ENCODE measurements at places on chromosomes 11 and 22. TPM values are rescaled to one million over a fixed set of nuclear protein-coding genes. Genes with fewer than 3 reads are reported as not detected.

The ABCC8 gene
- total RNA-seq, result not detected

The PLAAT5 gene
- total RNA-seq, result not detected

The EFEMP2 gene
- total RNA-seq, result 41.8 TPM

The OR51B5 gene
- total RNA-seq, result 0.34 TPM

The VSIG10L2 gene
- not detected for total RNA-seq

The PDGFB gene
- 2.9 TPM for total RNA-seq

The MRPL23 gene
- 132 TPM for total RNA-seq

The MYO18B gene
- 0.98 TPM for total RNA-seq

The CCDC116 gene
- 0.54 TPM for total RNA-seq

The ANGPTL5 gene
- not detected for total RNA-seq

The GGTLC3 gene
- not detected for total RNA-seq

The TYR gene
- total RNA-seq, result not detected

The SCGB1D2 gene
- total RNA-seq, result not detected

The SORL1 gene
- 90.4 TPM for total RNA-seq

The KCNQ1OT1 gene
- 0.30 TPM for total RNA-seq

The OR52E8 gene
- not detected for total RNA-seq

The KRTAP5-4 gene
- not detected for total RNA-seq

Measured in activated naive CD4-positive, alpha-beta T cell treated with anti-CD3 and anti-CD28 coated beads, Interleukin-2, amount 50 U/mL, for 72 hours (primary cell).